Renal pelvis (tissue), 12 donors: ENCODE measurements at places on chromosomes 11 and 22. TPM values are rescaled to one million over a fixed set of nuclear protein-coding genes. Genes with fewer than 3 reads are reported as not detected.

GRCh38 chr11:119335091-119335654 is 846 bp downstream of the RNF26 start:
- no peak for DNase-seq

TECTA gene
- 2.7 TPM for polyA plus RNA-seq

ANKK1 gene
- 0.33 TPM for polyA plus RNA-seq

EHF gene
- polyA plus RNA-seq = 32.7 TPM

DNA sequence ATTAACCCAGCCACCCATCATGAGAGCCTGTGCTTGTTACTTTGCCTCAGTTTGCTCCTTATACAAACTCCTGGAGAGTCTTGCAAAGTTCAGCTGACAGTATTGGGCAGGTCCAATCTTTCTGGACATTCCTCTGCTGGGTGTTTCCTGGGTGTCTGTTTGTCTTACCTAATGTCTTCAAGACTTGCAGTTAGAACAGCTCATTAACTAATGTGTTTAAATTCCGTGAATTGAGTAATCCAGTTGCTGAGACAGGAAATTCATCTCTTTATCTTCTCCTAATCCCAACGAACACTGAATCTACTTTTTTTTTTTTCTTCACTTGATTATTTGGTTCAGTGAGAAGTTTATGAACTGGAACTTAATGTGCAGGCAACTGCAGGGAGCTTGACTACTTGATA is 20.6 kb downstream of the BCO2 start:
- DNase-seq = no peak

DNAJB7 gene
- polyA plus RNA-seq = 0.77 TPM

CCDC73 gene
- polyA plus RNA-seq = 0.30 TPM

FAM111B gene
- 14.2 TPM for polyA plus RNA-seq

GRCh38 chr11:111797145-111797581 is 31.0 kb upstream of the PPP2R1B start:
- DNase-seq = no peak
